Activated CD4-positive, alpha-beta T cell treated with anti-CD3 and anti-CD28 coated beads for 24 hours (primary cell): ENCODE measurements at places on chromosomes 2 and 18.

GRCh38 chr2:236896688-236897087, 189.0 kb upstream of the COPS8 start:
- DNase-seq, result no peak

DNA sequence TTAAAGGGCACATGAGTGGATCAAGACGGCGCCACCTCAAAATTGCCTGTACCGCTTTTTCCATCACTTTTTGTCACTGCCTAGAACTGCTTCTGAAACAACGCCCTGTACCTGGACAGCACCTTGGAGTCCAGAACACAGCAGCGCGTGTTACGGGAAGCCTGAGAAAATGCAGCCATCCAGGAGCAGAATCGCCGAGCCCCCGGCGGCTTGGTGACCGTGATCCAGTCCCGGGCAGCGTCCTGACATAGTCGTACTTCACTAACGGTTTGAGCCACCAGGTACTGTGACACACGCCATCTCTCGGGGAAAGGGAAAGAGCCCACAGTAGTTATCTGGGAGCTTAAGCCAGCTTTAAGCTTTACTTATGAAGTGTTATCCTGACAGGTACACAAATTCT, 168.9 kb upstream of the SALL3 start:
- no peak for DNase-seq

GRCh38 chr2:220705678-220706077, 866.4 kb downstream of the EPHA4 start:
- DNase-seq, result no peak

- no peak for DNase-seq
Measured at GRCh38 chr2:69817729-69818501, 11.5 kb upstream of the GMCL1 start.

DNA sequence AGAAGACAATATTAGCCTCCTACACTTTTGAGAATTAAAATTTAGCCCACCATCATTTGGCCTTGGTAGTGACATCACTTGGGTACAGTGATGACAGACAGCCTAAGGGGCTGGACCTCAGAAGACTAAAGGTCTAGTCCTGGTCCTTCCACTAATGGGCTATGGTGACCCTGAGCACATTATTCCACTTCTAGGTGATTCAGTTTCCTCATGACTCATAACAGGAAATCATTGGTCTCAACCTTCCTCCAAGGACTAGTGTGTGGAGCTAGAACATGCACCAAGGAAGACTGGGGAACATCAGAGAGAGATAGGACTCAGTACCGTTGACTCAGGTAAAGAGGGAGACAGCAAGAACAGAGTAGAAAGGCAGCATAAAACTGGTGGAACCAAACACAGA, 64.0 kb downstream of the TFCP2L1 start:
- DNase-seq, result no peak

- DNase-seq, result peak; percentile 68
Measured at GRCh38 chr18:11937874-11938478, 29.9 kb upstream of the MPPE1 start.

DNA sequence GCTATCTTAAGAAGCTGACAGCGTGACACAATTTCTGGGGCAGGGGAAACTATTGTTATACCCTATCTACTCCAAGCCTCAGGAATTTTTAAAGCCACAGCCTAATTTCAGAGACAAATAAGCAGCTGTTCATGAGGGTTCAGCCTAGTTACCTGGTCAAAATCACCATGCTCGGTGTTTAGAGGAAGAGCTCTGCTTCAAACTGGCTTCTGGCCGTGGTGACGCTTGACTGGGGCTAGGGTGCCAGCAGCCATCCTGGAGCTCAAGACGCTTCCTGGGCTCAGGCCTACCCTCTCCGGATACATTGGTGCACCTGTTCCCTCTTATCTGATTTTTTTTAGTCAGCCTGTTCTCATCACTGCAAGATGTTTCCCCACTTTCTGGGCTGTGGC, 41.7 kb downstream of the FRZB start:
- DNase-seq, result no peak

DNA sequence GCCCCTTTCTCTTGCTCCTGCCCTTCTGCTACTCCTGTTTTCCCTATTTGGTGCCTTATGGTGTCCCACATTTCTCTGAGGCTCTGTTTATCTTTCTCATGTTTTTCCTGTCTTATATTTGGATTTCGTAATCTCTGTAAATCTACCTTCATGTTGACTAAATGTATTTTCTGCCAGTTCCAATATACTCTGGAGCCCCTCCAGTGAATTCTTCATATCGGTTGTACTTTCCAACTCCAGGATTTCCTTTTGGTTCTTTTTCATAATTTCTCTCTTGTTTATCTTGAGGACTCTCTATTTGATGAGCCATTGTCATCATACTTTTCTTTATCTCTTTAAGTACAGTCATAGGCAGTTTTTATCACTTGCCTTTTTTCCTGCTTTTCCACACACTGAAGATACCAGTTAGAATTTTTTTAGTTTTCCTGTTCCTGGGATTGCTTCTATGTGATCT, 19.1 kb downstream of the SCLY start:
- DNase-seq, result no peak

- DNase-seq, result no peak
Measured at GRCh38 chr2:177748360-177748759, 324.2 kb downstream of the PDE11A start.

- DNase-seq, result no peak
Measured at GRCh38 chr2:68727683-68728375, 6.8 kb upstream of the ARHGAP25 start.

DNA sequence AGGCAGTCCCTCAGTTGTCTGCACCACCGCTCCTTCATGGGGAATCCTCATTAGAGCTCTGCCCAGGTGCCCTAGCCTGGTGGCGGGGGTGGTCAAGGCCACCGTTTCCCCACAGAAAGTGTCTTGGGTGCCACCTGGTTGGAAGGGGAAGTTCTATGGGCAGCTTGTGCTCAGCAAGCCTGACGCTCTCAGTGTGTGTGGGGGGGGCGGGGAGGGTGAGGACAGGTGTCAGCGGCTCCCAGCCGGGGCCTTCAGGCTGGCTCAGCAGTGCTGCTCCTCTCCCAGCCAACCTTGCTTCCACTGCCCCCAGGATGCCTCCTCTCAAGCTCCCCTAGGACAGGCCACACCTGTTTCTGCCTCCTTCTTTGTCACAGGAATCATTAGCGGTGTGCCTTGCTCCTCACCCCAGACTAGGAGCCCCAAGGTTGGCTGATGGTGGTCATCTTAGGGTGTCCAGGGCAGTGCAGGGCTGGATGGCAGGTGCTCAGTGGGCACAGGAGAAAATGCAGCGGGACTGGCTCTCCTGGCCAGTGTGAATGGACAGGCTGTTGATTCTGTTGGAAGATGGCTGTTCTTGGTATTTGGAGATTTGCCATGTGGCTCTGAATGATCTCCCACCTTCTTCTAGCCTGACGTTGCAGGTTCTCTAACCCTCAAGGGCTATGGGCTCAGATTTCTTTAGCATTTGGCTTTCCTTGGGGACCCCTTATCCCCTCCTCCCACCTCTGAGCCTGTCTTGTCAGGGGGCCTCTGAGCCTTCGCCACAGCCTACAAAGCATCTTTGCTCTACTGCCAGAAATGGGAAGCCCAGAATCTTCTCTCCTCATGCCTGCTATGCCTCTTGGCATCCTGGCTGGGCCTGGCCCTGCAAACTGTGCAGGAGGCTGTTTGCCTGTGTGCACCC, 185.8 kb upstream of the HS6ST1 start:
- no peak for DNase-seq

DNA sequence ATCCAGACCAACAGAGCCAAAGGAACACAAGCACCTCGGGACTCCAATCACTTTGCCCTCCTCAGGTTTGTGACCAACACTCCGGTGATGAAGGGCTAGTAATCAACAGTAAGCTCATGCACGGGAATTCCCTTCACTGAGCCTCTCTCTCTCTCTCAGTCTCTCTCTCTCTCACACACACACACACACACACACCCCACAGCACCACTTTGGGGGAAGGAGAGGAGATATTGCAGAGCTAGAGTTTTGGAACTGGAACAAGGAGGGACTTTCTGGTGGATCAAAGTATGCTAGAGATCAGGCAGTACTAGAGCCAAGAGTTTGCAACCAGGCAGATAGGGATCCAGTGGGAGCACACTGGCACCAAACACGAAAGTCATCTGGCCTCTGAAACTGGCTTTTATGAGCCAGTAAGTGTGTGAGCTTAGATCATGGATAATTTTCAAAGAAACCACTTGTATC, 98.7 kb downstream of the ANKRD44 start:
- no peak for DNase-seq

GRCh38 chr2:47799031-47799609, 16.2 kb downstream of the MSH6 start:
- no peak for DNase-seq

DNA sequence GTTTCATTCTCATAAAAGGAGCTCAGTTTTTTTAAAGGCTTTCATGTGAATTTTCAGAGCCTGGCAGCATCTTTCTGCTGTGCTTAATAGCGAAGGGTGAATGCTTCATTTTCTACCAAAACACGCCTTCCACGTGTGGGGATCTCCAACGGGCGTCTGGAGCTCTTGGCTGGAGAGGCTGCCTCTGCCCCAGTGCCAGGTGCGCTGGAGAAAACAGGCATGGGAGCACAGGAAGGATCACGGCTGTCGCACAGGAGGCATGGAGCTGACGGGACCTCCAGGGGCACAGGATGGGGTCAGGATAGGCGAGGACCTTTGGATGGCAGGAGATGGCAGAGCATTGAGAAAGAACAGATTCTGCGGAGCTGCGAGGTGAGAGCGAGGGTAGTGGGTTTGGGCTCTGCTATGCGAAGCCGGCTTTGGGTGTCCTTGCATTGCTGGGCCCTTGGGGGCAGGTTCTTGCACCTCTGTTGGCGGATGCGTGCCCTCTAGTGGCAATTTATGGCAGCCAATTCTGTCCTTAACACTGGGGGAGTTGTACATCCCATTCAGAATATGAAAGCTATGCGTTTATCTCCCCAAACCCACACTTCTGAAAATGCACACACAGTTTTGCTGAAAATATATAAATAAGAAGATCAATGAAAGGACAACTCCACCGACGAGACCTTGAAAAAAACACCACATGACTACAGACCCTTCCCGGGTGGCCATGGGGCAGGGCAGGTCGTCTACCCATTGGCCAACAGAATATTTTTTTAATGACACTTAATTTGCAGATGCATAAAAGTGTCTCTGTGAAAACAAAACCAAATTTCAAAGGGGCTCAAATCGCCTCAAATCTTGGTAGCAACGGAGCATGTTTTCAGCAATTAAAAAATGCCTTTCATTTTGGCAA, 90.4 kb upstream of the SLC35G4 start:
- peak; percentile 12 for DNase-seq

GRCh38 chr2:71608034-71608433, 154.7 kb downstream of the DYSF start:
- DNase-seq, result no peak

DNA sequence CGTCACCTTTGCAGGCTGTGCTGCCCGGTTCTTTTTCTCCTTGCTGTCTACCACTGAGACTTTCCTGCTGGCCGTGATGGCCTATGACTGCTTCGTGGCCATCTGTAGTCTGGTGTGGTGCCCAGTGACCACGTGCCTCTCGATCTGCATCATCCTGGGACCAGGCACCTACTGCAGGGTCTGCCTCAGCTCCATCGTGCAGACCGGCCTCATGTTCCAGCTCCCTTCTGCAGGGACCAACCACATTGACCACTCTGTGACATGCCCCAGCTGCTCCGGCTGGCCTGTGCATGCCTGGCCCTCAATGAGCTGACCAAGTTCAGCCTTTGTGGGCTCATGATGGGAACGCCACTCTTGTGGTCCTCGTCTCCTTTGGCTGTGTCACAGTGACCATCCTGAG, 26.7 kb downstream of the COPS9 start:
- DNase-seq, result no peak
